Fibroblast of lung (primary cell): ENCODE measurements at places on chromosomes 12 and 14. TPM values are rescaled to one million over a fixed set of nuclear protein-coding genes. Genes with fewer than 3 reads are reported as not detected.

Gene OR6C2
- total RNA-seq, result not detected in 2 replicates

Gene CPNE6
- total RNA-seq, result not detected in 2 replicates

Gene SIX6
- not detected in 2 replicates for total RNA-seq

Gene HCAR1
- 0.51 and 1.5 TPM in 2 replicates for total RNA-seq

Gene PXN
- 9.2 and 21.5 TPM in 2 replicates for total RNA-seq

Gene PFKM
- 87.1 and 98.9 TPM in 2 replicates for total RNA-seq

- no peak overlapping the region for H3K4me3 ChIP-seq
- no peak overlapping the region for H3K27ac ChIP-seq
- no peaks in the 10 kb centered on the region for H3K36me3 ChIP-seq
- H3K4me1 ChIP-seq, result no peaks in the 10 kb centered on the region
Observed at GRCh38 chr12:32568228-32568627, 110.9 kb upstream of the DNM1L start.

GRCh38 chr12:65327207-65328076, 49.0 kb downstream of the MSRB3 start:
- H3K36me3 ChIP-seq, result no peaks in the 10 kb centered on the region
- DNase-seq, result peak; percentile 95
- H3K27ac ChIP-seq, result peak overlapping the region; percentile 51
- H3K4me3 ChIP-seq, result peak overlapping the region; percentile 1

- H3K4me3 ChIP-seq, result no peak overlapping the region
- peak; percentile 93 for DNase-seq
- H3K27me3 ChIP-seq, result no peaks in the 10 kb centered on the region
- H3K27ac ChIP-seq, result no peak overlapping the region
- peaks cover 3% of the 10 kb centered on the region for H3K4me1 ChIP-seq
- peaks cover 2% of the 10 kb centered on the region for H3K36me3 ChIP-seq
Observed at GRCh38 chr14:91872517-91873470, 5.5 kb upstream of the TC2N start.

- H3K27me3 ChIP-seq, result no peaks in the 10 kb centered on the region
- H3K4me3 ChIP-seq, result no peak overlapping the region
- no peaks in the 10 kb centered on the region for H3K4me1 ChIP-seq
- no peak for DNase-seq
Observed at GRCh38 chr14:34097644-34098043, 146.8 kb upstream of the EGLN3 start.

- H3K36me3 ChIP-seq, result no peaks in the 10 kb centered on the region
- no peak overlapping the region for H3K27ac ChIP-seq
- H3K4me1 ChIP-seq, result no peaks in the 10 kb centered on the region
Observed at GRCh38 chr14:88030892-88031291, 26.0 kb downstream of the GPR65 start.

DNA sequence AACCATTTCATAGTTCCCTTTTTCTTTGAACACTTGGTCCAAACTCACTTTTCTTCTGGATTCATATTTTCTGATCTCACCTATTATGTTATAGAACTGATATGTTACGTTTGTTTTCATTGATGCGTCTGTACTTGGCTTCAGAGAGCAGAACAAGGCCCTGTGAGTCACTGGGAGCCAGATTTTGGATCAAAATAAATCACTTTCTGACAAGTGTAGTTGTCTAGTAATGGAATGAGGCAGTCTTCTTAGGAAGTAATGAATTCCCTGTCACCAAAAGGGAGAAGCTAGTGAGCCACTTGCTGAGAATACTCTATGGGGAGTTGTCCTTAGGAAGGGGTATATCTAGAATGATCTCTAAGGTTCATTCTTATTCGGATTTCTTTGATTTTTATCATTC, 10.2 kb downstream of the BICD1 start:
- H3K4me1 ChIP-seq, result peaks cover 17% of the 10 kb centered on the region
- H3K36me3 ChIP-seq, result no peaks in the 10 kb centered on the region
- no peak overlapping the region for H3K4me3 ChIP-seq
- no peaks in the 10 kb centered on the region for H3K27me3 ChIP-seq
- peak; percentile 80 for DNase-seq
- peak overlapping the region; percentile 54 for H3K27ac ChIP-seq

- no peak overlapping the region for H3K27ac ChIP-seq
- H3K27me3 ChIP-seq, result no peaks in the 10 kb centered on the region
- H3K4me1 ChIP-seq, result no peaks in the 10 kb centered on the region
- peaks cover 2% of the 10 kb centered on the region for H3K36me3 ChIP-seq
- no peak overlapping the region for H3K4me3 ChIP-seq
- no peak for DNase-seq
Observed at GRCh38 chr12:50467439-50467838, 37.3 kb upstream of the DIP2B start.

DNA sequence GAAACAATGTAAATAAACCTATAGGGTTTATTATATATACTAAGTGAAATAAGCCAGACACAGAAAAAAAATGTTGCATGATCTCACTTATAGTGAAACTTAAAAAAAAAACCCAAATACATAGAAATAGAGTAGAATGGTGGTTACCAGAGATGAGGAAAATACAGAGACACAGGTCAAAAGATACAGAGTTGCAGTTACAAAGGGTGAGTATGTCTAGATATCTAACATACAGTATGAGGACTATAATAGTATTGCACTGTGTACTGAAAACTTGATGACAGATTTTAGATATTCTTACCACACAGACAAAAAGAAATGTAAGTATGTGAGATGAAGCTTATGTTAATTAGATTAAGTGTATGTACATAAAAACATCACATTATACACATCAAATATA, 28.1 kb downstream of the CLEC2D start:
- no peaks in the 10 kb centered on the region for H3K27me3 ChIP-seq
- no peak overlapping the region for H3K4me3 ChIP-seq
- no peak for DNase-seq
- H3K4me1 ChIP-seq, result peaks cover 2% of the 10 kb centered on the region
- H3K36me3 ChIP-seq, result no peaks in the 10 kb centered on the region

- no peaks in the 10 kb centered on the region for H3K27me3 ChIP-seq
- H3K4me1 ChIP-seq, result peaks cover 5% of the 10 kb centered on the region
- peaks cover 2% of the 10 kb centered on the region for H3K36me3 ChIP-seq
Observed at GRCh38 chr12:63845726-63846125, 1.2 kb downstream of the SRGAP1 start.

GRCh38 chr12:117574655-117575054, 213.2 kb upstream of the NOS1 start:
- H3K27ac ChIP-seq, result no peak overlapping the region
- H3K27me3 ChIP-seq, result no peaks in the 10 kb centered on the region
- H3K4me1 ChIP-seq, result no peaks in the 10 kb centered on the region

- no peaks in the 10 kb centered on the region for H3K4me1 ChIP-seq
- H3K27me3 ChIP-seq, result no peaks in the 10 kb centered on the region
- DNase-seq, result no peak
- no peak overlapping the region for H3K4me3 ChIP-seq
- H3K27ac ChIP-seq, result no peak overlapping the region
- no peaks in the 10 kb centered on the region for H3K36me3 ChIP-seq
Observed at GRCh38 chr14:72236629-72237028, 304.4 kb downstream of the RGS6 start.

DNA sequence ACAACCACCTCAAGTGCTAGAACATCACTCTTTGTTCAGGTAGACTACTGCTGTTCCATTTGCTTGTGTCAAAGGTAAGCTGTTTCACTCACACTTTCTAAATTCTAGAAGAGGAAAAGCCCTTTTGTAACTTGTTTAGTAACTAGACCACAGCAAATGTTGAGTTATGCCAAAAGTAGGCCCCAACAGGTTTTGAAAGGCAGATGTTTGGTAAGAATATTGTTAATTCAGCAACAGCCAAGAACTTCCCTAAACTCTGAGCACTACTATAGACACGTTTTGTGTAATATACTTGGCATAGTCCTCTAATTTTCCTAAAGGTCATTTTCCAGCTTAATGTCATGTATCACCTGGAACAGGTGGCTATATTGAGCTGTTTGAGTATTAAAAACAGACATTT, 79.0 kb downstream of the DCAF5 start:
- no peaks in the 10 kb centered on the region for H3K36me3 ChIP-seq
- DNase-seq, result no peak
- H3K27me3 ChIP-seq, result no peaks in the 10 kb centered on the region
- H3K27ac ChIP-seq, result no peak overlapping the region
- H3K4me3 ChIP-seq, result no peak overlapping the region
- H3K4me1 ChIP-seq, result peaks cover 20% of the 10 kb centered on the region

DNA sequence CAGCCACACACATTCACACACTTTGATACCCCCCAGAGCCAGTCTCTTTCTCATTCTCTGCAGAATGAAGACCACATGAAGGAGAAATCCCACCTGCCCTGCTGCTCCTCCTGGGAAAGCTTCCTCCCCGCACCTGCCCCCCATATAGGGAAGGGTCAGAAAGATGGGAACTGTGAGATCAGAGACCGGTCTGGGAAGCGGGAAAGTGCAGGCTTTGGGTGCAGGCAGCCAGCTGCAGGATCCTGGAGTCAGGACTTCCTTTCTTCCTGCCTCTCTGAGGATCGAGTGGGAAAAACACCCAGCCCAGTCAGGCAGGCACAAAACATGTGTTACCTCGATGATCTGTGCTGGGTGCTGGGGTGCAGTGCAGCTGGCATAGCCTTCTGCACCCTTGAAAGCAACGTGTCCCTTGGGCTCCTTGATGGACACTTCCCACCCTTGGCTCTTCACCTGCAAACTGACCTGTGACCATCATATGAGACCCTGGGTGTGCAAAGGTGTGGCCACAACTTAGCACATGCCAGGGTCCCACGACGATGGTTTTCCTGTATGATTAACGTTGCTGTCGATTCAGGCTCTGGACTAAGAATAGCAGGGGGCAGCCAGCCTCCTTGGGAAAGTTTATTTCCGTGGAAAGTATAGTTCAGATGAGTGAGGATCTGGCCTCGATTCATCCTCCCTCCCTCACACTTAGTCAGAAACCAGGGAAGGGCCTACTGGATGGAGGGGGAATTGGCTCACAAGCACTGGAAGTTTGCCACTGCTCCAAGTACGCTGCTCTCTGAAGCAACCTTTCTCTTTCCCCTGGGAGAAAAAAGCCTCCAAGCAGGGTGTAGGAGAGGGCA, 105.4 kb upstream of the MED13L start:
- peak overlapping the region; percentile 95 for H3K27ac ChIP-seq
- H3K36me3 ChIP-seq, result no peaks in the 10 kb centered on the region
- H3K4me3 ChIP-seq, result peak overlapping the region; percentile 18

DNA sequence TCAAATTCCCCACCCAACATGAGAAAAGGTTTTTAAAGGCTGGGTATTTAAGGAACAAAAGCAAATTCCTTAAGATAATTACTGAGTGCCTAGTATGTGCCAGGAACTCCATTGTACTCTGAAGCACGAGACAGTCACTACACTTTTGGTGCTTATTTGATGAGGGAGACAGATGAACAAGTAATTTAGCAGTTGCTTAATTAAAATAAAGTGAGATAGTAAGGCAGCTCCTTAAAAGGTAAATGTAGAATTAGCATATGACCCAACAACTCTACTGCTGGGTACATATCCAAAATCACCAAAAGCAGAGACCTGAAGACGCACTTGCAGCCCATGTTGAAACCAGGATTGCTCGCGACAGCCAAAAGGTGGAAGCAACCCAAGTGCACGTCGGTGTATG, 21.3 kb downstream of the POLE start:
- no peak for DNase-seq
- no peaks in the 10 kb centered on the region for H3K27me3 ChIP-seq
- peaks cover 23% of the 10 kb centered on the region for H3K36me3 ChIP-seq
- H3K4me1 ChIP-seq, result no peaks in the 10 kb centered on the region

GRCh38 chr14:64944041-64944440, 1.5 kb upstream of the GPX2 start:
- no peak overlapping the region for H3K4me3 ChIP-seq
- H3K4me1 ChIP-seq, result no peaks in the 10 kb centered on the region
- DNase-seq, result no peak
- no peak overlapping the region for H3K27ac ChIP-seq
- no peaks in the 10 kb centered on the region for H3K27me3 ChIP-seq
- no peaks in the 10 kb centered on the region for H3K36me3 ChIP-seq

DNA sequence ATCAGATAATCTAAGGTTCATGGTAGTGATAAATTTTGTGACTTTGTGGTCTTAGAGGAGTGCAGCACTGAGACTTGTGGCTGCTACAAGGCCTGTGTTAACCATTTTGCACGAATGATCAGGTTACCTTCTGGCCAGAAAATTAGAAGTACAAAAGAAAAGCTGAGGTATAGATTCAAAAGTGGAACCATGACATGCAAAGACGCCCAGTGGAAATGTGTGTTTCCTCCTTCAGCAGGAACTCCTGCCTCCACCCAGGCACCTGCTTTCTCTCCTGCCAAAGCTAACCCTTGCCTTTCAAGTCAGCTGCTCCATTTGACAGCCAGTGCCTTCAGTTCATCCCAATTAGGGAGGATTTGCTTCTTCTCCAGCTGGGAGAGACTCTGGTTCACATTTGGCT, 10.1 kb downstream of the PDE6H start:
- no peaks in the 10 kb centered on the region for H3K27me3 ChIP-seq
- no peak for DNase-seq
- H3K27ac ChIP-seq, result no peak overlapping the region
- no peak overlapping the region for H3K4me3 ChIP-seq

DNA sequence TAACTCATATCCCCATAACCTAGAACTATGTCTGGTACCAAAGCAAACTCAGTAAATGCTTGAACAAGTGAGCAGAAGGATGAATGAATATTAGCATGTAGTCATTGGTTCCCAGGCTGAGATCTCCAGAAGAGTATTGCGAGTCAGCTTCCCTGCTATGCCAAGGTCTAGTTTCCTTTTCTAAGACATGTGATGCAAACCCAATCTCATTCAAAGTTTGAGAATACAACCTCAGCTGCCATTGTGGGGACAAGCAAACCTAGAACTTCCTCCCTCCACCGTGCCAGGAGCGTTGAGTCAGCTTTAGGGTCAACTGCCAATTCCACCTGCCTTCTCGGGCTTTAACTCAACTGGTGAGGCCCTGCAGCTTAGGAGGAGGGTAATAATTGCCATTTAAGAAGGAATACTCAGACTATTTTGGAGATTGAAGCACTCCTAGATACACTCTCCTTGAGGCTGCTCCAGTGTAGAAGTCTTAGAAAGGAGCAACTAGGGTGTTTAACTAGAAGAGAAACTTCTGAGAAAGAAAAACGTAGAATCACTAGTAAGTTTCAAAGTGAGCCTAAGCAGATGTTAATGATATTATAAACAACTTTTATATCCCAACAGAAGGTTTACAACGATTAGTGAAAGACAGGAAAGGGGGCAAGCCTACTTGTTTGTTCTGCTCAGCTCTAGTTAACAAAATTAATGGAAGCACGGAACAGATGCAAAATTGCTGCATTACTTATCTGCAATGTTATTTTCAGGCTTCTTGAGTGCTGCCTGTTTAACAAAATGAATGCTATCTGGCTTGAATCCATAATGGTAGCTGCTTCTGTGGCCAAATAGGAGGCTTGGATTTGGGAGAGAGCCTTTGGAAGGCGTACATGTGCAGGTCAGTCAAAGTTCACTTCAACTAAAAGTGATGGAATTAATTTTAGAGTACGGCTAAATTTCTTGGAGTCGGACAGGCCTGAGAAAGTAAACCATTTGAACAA, 96.9 kb downstream of the HELB start:
- H3K27me3 ChIP-seq, result no peaks in the 10 kb centered on the region
- no peaks in the 10 kb centered on the region for H3K36me3 ChIP-seq
- H3K27ac ChIP-seq, result no peak overlapping the region

- DNase-seq, result peak; percentile 37
- no peaks in the 10 kb centered on the region for H3K27me3 ChIP-seq
- H3K36me3 ChIP-seq, result no peaks in the 10 kb centered on the region
- H3K4me1 ChIP-seq, result no peaks in the 10 kb centered on the region
- no peak overlapping the region for H3K4me3 ChIP-seq
Observed at GRCh38 chr14:38755036-38755435, 348.0 kb downstream of the SEC23A start.
